ENCODE measurements at places on chromosomes 11 and 22.

DNA sequence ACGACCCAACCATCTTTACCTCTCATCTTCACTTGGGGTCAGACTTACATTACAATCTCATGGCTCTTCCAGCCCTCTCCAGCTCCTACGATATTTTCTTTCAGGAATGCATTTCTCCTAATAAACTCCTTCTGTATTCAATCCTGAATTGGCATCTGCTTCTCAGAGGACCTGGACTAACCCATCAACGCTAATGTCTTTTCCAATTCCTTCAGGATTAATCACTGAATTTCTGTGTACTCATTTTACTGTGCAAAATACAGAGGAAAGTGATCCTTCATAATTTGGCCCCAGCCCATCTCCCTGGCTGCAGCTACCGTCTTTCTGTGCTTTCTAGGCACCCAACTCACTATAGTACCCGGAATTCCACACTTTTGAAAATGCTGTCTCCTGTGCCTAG, 239.2 kb downstream of the METTL15 start:
- no peak for DNase-seq

GRCh38 chr22:42371501-42371900, 60.7 kb downstream of the NFAM1 start:
- DNase-seq, result no peak

DNA sequence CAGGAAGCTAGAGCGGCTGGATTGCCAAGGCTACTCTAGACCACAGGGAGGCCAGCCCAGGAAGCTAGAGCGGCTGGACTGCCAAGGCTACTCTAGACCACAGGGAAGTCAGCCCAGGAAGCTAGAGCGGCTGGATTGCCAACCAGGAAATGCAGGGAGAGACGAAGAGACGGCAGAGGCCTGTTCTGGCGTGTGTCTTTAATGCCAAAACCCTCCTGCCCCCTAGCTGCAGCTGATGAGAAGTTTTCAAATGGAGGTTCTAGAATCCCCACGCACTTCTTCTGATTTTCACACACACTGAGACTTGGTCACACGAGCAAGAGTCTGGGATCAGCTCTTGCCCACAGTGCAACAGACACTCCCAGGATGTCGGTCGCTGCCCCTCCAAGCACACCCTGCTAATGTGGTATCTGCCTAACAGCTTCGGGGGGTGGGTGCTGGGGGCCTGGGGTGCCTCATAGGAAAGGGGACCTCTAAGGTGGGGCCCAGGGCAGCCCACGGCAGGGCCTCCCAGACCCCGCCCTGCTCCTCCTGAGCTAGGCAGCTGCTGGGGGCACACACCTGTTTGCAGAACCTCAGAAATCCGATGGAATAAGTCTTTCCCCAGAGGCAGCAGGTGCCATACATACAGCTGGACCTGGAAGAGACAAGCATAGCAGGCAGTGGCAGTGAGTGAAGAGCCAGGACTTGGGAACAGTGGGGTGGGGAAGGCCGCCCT, 28.5 kb downstream of the MAFF start:
- DNase-seq, result peak; percentile 52

- no peak for DNase-seq
Measured at GRCh38 chr22:37870273-37870672, 21.1 kb downstream of the EIF3L start.

- no peak for DNase-seq
Measured at GRCh38 chr11:95682552-95682951, 107.0 kb downstream of the FAM76B start.

- no peak for DNase-seq
Measured at GRCh38 chr22:49961601-49962011, 1.0 kb downstream of the PIM3 start.
